Occipital lobe (tissue), 3 donors: ENCODE measurements at places on chromosomes 4 and X.

GRCh38 chr4:88828842-88829571, 131.4 kb upstream of the NAP1L5 start:
- DNase-seq: no peak

DNA sequence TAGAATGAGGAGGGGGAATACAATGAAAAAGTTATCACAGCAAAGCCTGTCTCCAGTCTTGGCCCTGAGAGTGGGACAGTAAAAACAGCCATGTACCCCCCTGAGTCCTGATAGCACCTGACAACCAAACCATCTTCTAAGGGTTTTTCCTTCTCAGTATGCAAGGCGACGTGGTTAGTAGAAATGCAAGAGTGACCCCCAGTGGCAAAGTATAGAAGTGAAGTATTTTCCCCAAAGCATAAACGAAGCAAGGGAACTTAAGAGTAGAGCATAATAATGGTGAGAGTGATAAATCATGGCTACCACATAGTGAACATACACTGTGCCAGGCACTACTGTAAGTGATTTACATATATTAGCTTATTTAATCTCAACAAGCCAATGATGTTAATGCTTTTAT, 52.8 kb downstream of the FAM47C start:
- no peak for DNase-seq

DNA sequence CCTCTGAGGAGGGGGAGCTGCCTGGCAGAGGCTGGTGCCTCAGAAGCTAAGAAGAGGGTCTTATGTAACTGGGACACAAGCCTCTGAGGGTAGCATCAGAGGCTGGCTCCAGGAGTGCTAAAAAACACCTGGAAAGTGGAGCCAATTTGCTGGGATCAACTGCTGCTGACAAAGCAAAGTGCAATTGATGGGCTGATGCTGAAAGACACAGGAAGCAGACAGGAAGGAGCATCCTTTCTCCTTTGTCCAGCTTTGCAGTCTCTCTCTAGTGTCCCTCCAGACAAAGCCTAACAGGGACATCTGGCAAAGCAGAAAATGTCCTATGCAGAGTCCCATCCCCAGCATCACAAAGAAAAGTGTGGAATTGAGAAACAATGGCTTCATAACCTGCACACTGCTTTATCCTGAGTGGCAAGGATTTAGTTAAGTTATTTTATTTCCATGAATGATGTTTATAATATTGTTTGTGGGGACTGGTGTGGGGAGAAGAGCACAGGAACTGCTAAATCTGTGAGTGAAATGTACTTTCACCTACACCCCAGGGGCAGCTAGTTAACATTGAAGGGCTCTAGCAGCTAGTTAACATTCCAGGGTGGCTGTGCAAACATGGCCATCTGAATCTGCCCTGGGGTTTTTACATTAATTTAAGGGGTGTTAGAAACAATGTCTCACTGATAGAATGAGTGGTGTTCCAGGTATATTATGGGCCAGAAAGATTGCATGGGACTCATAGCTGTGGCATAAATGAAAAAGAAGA, 25.6 kb upstream of the MBTPS2 start:
- DNase-seq: no peak

GRCh38 chrX:68139791-68140190, 293.5 kb downstream of the OPHN1 start:
- no peak for DNase-seq

- no peak for DNase-seq
Observed at GRCh38 chr4:12595986-12596385, 888.2 kb downstream of the RAB28 start.

DNA sequence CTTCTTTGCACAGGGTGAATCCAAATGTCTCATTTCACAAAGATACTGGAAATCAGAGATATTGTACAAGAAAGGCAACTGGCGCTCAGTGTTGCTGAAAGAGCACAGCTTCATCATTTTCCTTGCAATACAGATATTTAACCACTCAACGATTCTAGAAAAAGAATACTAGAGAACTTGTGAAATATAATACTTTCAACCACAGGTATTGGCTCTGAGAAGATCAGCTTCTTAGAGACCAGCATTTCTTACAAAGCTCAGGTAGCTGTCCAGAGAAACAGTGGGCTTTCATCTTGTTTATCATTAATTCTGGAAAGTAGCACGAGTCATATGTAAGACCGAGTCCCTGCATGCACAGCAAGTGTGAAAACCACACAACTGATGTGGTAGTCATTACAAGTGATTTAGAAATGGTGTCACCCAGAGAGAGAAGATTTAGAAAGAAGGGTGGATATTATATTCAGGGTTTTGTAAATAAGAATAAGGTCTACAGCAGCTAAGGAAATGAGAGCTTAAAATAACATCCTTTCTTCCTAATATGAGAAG, 7.8 kb upstream of the PPARGC1A start:
- DNase-seq: no peak

DNA sequence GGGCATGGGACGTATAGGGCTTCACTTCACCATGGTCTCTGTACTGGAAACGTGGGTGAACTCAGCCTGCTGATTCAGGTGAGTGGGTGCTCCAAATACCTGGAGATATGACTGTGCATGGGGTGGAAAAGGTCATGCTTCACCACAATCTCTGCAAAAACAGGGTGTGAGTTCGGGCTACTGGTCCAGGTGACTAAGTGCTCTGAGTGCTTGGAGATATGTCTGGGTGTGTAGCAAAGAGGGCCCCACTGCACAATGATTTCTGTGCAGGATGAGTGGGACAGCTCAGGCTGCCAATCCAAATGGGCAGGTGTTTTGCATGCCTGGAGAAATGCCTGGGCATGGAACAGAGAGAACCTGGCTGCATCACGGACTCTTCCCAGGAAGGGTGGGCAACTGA, 11.2 kb upstream of the CPXCR1 start:
- DNase-seq: no peak

- no peak for DNase-seq
Observed at GRCh38 chr4:143364063-143364462, 27.4 kb downstream of the GAB1 start.

DNA sequence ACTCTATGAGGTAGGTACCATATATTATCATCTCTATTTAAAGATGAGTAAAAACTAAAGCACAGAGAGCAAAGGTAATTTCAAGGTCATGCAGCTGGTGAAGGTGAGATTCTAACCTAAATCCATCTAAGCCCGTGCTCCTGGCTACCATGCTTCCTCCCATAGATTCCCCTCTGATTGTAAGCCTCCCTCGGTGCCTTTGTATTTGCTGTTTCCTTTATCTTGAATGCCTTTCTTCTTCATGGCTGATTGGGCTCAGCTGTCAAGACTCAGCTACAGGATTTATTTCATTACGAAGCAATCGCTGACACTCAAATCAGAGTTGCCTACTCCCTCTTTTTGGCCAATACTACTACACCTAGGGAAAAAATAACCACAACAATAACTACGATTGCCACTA, 217.1 kb downstream of the ARAP2 start:
- DNase-seq: no peak

DNA sequence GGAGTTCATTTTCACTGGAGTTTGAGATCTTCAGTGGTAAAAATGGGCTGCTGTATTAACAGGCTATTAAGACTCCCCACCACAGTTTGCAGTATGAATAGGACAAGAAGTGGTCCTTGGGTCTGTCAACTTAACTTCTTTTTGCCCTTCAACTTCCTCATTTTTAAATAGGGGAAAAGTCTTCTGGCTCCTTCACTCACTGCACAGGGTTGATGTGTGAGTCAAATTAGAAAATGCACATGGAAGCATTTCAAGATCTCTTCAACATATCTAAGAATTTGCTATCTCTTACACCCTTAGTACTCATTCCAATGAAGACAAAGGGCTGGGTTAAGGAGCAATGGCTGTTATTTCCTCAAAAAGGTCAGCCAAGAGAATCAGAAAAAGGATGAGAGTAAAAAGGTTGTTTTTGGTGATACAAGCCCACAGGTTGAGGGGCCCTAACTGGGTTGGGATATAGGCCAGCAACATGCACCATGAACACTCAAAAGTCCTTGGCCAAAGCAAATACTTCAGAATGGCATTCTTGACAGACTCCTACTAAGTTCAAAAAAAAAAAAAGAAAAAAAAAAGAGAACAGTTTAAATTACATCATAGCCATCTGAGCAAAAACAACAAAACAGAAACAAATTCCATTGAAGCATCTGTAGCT, 13.4 kb downstream of the PDE5A start:
- no peak for DNase-seq

DNA sequence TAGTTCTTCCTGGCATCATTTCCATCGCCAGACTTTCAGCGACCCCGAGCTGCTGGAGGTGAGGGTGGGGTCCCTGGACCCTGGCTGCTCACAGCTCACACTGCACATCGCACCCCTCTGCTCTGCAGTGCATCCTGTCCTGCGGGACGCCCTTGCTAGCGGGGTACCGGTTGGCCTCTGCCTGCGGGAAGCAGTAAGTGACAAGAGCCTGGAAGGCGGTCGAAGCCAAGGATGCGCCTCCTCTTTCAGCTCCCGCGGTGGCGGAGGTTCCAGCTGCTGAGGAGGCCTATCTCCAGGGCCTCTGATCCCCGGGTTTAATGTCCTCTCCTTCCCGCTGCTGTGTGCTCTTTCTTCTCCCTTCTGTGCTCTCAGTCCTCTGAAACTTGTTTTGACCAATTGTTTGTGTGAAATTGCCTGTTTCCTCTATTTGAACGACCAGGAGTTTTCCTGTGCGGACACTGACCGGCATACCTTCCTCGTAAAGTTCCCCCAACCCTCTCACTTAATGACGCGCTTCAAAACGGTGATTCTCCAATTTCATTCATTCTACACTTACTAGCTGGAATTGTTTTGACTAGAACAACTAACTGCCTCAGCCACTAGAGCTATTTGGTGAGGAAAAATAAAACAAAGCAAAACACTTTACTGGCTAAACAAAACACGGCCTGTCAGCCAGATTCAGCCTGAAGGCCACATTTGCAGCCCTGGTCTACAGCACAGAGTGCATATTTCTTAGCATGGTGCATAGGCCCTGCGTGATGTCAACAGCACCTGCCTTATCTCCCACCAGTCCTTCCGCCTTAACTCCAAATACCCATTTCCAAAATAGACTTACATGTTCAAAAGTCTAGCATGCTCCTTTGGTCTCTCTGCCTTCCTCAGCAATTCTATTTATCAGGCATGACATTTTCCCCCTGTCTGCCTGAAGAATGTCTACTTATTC, 28.0 kb downstream of the MGAT4D start:
- DNase-seq: no peak

DNA sequence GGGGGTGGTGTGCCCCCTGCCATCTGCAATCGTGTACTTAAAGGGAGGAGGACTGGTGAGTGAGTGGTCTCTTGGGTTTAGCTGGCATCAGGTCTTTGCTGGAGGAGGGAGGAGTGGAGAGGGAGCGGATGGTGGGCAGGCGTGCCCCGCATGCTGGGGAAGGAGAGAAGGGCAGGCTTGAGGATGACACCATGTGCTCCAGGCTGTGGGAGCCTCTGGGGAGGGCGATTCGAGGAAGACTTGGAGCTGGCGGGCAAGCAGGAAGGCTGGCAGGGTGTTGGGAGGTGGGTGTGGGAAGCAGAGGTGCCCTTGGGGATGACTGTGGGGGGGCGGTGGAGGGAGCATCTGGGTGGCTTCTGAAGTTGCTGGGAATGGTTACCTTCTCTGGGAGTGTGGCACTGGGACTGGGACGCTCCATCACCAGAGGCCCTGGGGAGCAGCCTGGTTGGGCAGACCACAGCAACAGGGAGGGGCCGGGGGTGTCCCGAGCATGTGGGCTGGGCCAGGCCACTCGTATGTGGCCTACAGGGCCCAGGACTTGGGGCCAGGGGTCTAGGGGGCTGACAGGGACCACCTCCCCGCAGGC, 30.8 kb upstream of the AFAP1 start:
- DNase-seq: no peak

DNA sequence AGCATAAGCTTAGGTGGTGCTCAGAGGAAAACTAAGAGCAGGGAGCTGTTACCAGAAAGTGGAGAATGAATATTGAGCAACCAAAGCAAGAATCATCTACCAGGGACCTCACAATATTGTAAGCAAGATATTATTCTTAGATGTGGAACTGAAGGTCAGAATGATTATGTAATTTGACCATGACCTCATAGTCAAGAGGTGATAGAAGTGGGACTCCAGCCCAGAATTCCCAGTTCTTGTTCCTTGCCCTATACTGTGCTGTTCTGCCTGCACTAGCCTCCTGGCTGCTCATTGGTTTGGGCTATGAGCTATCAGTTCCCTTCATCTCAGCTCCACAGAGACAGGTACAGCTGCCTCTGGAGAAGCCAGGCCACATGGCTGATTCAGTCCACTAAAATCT, 229.4 kb downstream of the LDB2 start:
- DNase-seq: no peak

DNA sequence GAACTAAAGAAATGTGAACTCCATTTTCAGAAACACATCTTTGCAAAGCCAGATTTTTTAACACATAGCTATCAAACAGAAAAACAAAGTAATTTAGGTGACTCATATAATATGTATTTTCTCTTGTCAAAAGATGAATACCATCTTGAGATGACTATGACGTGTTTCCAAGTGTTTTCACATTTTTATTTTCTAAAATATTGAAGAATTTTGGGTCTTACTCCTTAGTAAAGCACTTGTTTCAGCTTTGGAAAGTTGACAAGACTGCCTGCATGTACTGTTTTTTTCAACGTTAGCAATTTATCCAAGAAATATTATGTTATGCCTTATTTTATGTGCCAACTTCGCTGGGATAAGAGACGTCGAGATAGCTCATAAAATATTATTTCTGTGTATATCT, 733.9 kb upstream of the EPHA5 start:
- no peak for DNase-seq

GRCh38 chrX:69991685-69992084, 58.1 kb downstream of the AWAT2 start:
- no peak for DNase-seq

- DNase-seq: no peak
Observed at GRCh38 chr4:105843941-105844340, 51.3 kb upstream of the NPNT start.

DNA sequence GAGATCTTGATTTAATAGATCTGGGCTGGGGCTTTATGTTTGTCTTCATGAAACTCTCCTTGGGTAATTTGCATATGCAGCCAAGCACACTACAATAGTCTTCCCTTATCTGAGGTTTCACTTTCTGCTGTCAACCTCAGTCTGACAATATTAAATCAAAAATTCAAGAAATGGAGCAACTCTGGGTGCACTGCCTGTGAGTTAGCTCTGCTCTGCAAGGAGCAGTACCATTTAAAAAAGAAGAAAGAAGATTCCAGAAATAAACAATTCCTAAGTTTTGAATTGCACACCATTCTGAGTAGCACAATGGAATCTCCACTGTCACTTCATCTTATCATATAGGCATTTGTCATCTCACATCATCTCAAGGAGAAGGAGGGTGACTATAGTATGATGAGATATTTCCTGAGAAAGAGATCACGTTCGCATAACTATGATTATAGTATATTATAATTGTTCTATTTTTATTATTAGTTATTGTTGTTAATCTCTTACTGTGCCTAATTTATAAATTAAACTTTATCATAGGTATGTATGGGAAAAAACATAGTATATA, 9.4 kb downstream of the FNIP2 start:
- no peak for DNase-seq

- DNase-seq: peak; percentile 1
Observed at GRCh38 chrX:44874420-44875184, 1.6 kb downstream of the KDM6A start.

- no peak for DNase-seq
Observed at GRCh38 chrX:95889279-95889678, 795.4 kb upstream of the DIAPH2 start.
